HFFc6 (cell line): ENCODE measurements at places on chromosomes 11 and 22. TPM values are rescaled to one million over a fixed set of nuclear protein-coding genes. Genes with fewer than 3 reads are reported as not detected.

GRCh38 chr22:43443152-43443471 is 31.3 kb downstream of the MPPED1 start:
- no peak for DNase-seq

RIC3 gene
- not detected in 3 replicates for total RNA-seq

OR8H2 gene
- not detected in 3 replicates for total RNA-seq

DNA sequence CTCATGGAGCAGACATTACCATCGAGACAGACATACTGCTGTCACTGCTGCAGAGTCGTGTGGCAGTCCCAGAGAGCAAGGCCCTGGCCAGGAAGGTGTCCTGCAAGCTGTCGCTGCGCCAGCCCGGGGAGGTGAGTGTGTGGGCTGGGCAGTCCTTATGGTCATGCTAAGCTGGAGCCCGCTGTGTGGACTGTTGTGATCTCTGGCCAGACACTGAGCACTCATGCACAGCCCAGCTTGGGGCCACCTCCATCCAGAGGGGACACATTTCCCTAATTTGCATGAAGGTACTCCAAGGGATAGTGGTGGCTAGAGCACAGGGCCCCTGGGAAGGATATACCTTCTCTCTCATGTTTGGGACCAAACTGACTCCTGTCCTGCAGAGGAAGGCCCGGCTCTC is 9.6 kb downstream of the ANKK1 start:
- DNase-seq: no peak

C11orf52 gene
- 0.33 to 0.74 TPM (median 0.35 TPM) in 3 replicates for total RNA-seq

- no peak for DNase-seq
These were observed 47.2 kb upstream of the CEP295 start for GRCh38 chr11:93614173-93614722.
